ENCODE measurements at places on chromosomes 1 and 21.

GRCh38 chr1:37151789-37152188 is 117.5 kb upstream of the GRIK3 start:
- DNase-seq, result no peak

DNA sequence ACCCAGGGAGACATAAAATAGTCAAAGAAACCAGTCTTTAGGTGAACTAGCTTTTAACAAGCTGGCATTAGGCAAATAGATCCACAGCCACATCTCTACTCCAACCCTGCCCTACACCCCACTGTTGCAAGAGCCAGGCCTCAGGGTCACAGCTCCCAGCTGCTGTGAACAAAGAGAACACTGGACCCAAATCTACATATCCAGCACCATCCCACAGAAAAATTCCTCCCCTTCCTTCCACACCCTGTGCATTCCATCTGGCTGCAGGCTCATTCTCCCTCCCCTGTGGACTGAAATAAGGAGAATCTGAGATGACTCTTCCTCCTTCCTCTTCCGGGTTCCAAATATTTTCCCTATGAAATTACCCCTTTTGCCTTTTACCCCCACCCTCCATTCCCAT is 23.2 kb downstream of the DLGAP3 start:
- no peak for DNase-seq

DNA sequence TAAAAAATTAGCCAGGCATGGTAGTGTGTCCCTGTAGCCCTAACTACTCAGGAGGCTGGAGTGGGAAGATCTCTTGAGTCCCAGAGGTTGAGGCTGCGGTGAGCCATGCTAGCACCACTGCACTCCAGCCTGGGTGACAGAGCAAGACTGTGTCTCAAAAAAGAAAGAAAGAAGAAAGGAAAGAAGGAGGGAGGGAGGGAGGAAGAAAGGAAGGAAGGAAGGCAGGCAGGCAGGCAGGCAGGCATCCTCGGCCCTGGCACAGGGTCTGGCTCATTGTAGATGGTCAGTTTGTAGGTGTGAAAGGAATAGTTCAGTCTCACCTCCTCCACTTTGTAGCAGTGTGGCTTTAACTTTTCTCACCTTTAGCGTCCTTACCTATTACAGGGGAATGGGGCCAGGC is 25.0 kb downstream of the NAV1 start:
- no peak for DNase-seq

DNA sequence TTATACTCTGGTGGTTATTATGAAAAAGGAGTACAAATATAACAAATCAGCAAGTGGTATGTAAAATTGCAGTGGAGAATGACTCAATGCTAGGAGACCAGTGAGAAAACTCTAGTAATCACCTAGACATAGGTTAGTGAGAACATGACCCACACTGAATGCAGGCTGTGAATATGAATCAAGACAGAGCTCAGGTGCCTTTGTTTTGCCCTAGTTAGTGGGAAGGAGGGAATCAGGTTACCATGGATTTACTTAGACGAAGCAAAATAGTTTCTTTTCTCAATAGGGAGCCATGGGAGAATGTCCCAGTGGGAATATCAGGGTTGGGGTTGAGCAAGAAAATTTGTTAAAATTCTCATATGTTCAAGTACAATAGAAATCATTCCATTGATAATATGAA is 10.6 kb upstream of the GCLM start:
- DNase-seq, result no peak

DNA sequence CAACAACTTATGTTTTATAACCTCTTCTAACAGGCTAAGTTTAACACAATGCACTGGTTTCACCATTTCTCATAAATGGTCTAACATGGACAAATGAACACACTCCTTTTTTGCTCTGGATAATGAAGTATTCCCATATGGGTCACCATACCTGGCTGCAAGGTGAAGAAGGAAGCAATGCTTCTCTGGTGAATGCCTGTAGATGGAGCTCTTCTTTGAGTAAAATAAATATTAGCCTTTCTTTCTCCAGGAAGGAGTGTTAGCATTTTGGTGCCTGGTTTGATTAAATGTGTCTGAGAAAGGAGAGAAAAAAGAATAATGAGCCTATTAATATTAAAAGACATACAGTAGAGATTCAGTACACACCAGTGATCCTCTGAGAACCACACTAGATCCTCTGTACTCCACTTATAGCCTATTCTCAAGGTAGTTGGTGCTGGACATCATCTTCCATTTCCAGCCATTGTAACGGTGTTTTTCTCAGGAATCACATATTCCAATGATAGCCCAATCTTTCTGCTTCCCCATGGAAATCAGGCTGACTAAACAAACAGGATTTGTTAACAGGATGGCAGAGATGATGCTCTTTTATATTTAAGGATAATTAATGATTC is 17.6 kb downstream of the MTFR1L start:
- DNase-seq, result no peak

DNA sequence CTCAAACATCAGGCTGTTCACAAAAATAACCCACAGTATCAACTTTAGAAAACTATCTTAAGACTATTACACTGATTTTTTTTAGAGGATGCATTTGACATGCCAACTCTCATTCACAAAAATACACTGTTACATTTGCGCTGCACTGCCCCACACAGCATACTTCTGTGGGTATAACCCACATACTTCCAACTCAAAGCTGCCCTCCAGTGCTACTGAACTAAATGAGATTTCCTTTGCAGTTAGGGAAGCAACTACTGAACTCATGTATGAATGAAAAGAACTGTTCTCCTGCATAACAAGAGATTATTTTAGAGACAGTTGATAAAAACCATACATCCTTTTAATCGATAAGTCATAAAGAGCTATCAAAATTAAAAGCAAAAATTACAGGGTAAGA is 25.8 kb upstream of the GADD45A start:
- DNase-seq, result no peak

DNA sequence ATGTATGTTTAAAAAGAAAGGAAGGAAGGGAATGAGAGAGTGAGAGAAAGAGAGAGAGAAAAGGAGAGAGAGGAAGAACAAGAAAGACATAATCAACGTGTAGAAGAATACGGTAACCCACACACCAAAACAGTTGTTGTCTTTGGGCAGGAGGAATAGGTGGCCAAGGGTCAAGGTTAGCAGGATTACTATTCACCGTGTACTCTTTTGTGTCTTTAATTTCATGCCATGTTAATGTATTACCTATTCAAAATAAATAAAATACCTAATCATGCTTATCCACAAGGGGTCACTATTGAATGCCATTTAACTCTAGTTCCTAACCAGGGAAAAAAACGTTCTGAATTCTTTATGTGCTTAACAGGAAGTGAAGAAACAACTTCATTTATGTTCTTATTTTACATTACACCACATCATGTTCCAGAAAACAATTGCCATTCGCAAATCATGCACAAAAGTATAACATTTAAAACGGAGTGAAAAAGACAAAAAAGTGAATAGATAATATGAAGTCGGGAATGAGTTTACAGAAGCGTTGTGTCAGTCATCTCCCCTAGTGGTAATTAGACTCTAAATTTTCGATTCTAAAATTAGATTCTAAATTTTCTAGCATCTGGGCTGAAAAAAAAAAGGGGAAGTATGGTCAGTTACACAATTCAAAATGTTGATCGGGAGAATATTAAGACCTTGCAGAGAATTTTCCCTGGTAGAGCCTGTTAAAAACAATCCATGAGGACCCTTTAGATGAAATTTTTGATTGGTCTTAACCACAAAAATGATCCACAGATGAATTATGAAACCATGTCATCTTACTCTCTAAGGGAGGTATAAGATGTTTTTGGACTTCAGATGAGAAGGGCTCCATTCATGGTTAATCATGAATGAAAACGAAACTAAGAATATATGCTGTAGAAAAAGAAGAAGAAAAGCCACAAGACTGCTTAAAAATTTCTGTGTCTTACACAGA is 700 bp upstream of the KMO start:
- DNase-seq, result peak; percentile 88

DNA sequence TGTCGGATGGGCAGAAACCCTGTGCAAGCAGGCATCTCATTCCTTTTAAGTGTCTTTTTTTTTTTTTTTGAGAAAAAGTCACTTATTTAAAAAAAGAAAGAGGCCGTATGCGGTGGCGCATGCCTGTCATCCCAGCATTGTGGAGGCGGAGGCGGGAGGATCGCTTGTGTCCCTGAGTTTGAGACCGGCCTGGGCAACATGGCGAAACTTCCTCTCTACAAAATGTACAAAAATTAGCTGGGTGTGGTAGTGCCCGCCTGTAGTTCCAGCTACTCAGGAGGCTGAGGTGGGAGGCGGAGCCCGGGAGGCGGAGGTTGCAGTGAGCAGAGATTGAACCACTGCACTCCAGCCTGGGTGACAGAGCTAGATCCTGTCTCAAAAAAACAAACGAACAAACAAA is 1.7 kb downstream of the GPR137B start:
- DNase-seq, result peak; percentile 37

GRCh38 chr1:29736582-29737188 is 500.4 kb downstream of the PTPRU start:
- peak; percentile 41 for DNase-seq

DNA sequence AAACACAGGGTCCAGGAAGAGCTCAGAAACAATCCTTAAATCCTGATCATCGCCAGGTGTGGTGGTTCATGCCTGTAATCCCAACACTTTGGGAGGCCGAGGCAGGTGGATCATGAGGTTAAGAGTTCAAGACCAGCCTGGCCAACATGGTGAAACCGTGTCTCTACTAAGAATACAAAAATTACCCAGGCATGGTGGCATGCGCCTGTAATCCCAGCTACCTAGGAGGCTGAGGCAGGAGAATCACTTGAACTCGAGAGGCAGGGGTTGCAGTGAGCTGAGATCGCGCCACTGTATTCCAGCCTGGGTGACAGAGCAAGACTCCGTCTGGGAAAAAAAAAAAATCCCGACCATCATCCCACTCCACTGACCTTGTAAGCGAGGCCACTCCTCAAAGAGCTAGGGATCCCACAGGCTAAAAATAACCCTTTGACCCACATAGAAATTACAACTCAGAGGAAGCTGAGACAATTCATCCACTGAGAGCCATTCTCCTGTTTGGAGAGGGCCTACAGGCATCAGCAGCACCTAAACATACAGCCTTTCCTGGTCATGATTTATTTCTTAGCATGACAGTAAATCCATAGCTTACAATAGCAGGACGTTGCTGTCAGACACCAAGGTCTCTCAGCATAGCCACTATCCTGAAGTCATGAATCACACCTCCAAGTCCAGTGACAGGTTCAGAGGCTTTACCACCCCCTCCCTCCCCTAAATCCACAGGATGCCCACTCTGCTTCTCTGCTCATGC is 66.7 kb downstream of the TGFBR3 start:
- no peak for DNase-seq

GRCh38 chr1:202088206-202088605 is 34.5 kb upstream of the GPR37L1 start:
- DNase-seq, result no peak

GRCh38 chr1:94047949-94048348 is 73.0 kb downstream of the ABCA4 start:
- DNase-seq, result no peak

DNA sequence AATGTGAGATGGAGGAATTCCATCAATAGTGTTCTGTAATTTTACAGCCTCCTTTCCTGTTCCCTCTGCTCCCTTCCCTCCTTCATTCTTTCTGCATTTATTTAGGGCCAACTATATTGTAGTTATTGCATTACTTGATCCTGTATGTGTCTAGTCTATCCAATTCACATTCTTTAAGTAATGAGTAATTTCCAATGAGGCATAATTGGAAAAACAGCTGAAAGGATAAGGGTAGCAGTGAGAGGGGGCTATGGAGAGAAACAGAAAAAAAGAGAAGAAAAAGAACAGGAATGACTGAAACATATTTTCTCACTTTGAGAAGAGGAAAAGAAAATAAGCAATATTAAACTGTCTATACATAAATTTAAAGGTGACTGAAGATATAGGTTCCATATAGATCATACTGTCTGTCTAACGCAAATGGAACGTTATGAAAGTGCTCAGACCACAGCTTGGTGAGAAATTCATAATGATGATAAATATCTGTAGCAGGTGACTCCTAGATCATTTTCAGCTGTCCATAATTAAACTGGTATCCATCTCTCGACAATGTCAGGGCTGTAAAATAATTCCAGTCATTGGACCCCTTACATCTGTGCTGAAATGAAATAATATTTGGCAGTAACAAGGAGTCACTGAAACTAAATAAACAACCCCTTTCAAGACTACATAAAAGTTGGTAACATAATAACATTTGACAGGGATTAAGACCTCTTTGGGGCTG is 61.8 kb downstream of the SPAG17 start:
- DNase-seq, result no peak

All from inflammatory macrophage treated with lipopolysaccharide for 1 hour (primary cell).